ENCODE measurements at places on chromosomes 1 and 21.

DNA sequence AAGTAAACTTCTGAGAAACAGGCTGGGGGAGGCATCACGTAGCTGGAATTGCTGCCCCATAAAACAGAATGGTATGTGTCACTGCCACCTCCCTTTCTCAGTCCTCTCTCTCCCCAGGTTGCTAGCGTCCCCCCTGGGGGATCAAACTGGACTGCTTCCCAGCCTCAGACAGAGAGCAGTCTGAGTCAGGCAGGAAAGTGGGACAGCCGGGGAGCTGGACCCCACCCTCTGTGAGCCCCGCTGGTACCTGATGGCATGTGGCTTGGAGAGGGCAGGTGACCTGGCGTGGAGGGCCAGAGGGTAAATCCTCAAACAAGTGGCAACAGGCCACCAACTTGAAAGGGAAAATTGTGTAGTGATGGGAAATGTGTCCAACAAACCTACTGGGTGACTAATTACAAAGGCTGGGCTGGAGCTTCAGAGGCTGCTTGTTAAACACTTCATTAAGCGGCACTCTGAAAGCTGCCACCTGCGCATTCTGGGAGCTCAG lies 1.0 kb upstream of the SFN start:
- no peak for DNase-seq

DNA sequence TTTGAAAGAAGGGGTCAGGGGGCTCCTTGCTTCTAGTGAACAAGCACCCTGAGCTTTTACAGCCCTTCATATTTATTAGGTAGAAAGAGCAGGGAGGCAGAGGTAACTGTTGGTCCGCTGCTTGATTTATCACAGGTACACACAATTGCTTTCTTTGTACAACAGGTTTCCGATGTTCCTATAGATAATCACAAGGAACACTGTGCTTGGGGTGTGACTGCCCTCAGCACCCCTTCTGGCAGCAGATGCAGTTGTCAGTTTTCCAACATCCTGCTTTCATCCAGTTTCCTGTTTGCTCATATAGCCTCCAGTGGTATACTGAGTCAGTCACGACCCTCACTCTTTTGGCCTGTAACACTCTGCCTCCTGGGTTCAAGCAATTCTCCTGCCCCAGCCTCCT lies 40.6 kb downstream of the SCP2 start:
- DNase-seq: no peak

GRCh38 chr1:120133228-120133927 lies 42.9 kb downstream of the SEC22B start:
- no peak for DNase-seq

GRCh38 chr1:54460861-54461387 lies 54.7 kb upstream of the SSBP3 start:
- DNase-seq: no peak

DNA sequence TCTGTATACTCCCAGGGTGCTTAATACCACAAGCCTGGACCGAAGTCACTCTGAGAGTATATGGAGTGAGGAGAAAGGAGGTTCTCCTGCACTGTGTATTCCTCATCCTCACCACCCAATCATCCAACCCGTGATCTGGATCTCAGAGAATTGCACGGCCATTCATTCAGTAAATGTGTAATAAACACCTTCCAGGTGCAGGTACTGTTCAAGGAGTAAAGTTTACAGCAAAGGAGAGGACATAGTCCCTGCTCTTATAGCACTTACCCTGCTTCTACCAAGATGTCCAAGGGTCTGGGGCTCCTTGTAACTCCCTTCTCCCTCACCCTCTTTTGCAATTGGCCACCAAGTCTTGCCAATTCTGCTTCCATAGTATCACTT lies 139.2 kb upstream of the JUN start:
- no peak for DNase-seq

DNA sequence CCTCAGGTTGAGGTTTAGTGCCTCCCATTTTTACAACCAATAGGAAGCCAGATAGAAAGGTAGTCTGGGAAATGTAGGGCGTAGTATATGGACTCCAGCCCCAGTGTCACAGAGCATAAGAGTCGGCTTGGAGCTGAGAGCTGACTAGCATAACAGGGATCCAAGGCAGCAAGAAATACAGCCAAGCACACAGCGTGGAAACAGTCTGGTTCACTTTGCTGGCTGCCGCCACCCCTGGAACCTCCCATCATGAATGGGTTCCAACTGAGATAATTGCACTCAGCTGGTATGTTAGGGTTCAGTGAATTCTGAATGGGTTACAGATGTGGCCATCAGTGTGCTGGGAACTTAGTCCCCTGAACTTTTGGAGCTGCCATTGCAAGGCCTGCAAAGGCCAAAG lies 76.7 kb upstream of the GPR88 start:
- DNase-seq: no peak

DNA sequence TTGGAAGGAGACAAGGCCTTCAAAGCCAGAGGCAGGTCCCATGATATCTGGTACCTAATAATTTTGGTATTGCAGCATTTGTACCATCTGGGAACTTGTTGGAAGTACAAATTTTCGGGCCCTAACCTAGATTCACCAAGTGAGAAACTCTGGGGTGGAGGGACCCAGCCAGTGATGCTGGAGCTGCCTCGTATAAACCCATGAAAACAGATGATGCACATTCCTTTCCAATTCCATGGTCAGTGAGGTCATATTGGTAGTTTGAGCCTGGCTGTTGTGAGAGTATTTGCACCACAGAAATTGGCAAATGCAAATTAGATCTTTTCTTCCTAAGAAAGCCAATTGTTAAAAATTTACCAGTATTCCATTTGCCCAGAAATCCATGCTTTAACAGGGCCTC lies 269.6 kb upstream of the PLXNA2 start:
- DNase-seq: no peak

GRCh38 chr1:203325026-203325417 lies 19.7 kb downstream of the BTG2 start:
- no peak for DNase-seq

- no peak for DNase-seq
These were observed 21.5 kb upstream of the HMGB4 start for GRCh38 chr1:33842348-33842747.

GRCh38 chr1:100266741-100267140 lies 725 bp downstream of the RTCA start:
- DNase-seq: no peak

- peak; percentile 95 for DNase-seq
These were observed at the start of gene AHDC1 for GRCh38 chr1:27603681-27604578. Gene AHDC1, minus strand, starts transcription at chr1:27604144. Its CDS starts 52,029 bp downstream, at chr1:27552115.

DNA sequence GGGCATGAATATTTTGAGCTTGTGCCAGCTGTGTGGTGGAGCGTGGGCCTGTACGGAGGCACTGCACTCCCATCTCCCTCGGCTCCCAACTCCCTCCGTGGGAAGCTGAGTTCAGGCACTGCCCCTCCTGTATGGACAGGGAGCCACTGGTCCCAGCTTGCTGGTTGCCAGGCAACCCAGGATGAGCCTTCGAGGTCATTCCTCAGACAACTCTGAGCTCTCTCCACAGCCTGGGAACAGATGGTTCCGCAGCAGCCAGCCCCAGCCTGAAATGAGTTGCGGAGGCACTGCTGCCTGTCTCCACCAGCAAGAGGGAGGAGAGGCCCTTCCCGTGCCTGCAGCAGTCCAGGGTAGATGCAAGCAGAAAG lies 58.4 kb upstream of the TENT5B start:
- DNase-seq: peak; percentile 64

DNA sequence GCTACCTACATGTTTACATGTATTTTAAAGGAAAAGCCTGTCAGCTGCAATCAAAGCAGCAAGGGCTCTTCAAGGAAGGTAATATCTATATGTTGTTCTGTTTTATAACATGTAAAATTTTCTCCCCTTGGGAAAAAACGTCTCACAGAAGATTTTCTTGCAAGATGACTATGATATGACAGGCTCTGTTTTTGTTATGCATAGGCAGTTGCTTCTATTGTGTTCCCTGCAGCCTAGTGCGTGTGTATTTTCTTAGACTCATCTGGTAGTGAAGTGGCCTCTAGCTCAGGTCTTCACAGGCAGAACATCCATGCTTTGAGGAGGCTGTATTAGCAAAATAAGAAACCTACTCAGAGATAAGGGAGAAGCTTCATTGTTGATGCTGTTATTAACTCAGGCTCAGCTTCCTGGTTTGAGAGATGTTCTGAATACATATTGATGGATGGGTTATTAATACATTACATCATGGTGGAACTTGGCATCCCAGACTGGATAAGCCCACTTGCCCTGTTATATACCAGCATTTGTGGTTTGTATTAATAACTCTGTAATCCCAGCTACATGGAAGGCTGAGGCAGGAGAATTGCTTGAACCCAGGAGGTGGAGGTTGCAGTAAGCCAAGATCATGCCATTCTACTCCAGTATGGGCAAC lies 35.8 kb downstream of the LAMC1 start:
- no peak for DNase-seq
